ENCODE measurements at places on chromosomes 7 and 10.

- ATAC-seq = no peak
These were observed 481.6 kb upstream of the LRRN3 start for GRCh38 chr7:110609336-110609735.

- no peak for ATAC-seq
These were observed 217.8 kb downstream of the PTPRN2 start for GRCh38 chr7:158369866-158370265.

DNA sequence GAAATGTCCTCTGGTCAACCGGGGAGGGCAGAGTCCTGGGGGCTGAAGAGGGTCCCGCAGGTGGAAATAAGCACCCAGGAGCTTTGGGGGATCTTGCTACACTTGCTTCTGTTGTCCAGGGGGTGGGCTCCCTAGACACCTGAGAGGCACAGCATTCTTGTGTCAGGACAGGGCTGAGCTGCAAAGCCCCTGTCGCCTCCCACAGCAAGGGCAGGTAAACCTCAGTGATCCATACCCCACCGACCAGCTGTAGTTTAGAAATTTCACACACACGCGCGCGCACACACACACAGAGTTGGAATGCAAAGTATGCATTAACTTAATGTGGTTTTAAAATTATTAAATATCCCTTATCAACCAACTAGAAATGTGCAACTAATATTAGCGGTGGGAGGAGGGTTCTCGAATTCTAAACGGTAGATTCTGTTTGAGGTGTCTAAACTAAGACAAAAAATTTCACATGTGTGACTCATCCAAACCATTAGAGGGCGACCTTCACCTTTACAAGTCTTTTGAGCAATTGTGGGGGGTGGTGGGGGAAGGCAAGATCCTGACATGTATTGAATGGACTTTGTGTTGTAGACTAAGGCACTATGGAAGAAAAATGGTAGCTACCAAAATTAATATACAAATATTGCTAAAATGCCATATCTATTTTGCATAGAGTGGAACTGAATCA, 34.3 kb upstream of the PTF1A start:
- ATAC-seq = peak; percentile 49

DNA sequence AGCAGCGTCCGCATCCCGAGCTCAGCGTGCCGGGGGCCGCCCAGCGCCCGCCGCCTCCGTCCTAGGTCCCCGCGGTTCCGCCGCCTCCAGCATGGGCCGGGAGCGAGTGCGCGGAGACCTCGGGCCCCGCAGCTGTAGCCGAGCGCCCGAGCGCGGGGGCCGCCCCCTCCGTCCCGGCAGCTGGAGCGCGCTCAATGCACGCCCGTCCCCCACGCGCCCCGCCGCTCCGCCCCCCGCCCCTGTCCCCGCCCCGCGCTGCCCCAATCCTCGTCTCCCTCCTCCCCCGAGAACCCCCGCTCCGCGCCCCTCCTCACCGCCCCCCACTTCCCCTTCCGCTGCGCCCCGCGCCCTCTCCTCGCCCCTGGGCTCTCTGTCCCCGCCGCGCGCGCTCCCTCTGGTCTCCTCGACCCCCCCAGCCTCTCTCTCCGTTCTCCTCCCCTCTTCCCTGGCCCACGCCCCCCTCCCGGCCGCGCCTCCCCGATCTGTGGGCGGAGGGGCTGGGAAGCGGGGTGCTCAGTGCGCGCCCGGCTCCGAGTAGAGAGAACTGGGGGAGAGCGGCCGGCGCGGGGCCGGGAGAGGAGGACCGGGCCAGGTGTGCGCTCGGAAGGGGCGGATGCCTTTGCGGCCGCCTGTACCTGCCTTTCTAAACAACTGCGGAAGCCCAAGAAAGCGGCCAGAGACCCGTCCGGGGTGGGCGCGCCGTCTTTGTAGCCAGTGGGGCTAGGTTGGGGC, at the start of gene VIPR2:
VIPR2 (minus strand) TSS at position 110 of the 732 bp plus-strand sequence; CDS start at position 14, 96 bp downstream.
- ATAC-seq = peak; percentile 45

- ATAC-seq = no peak
These were observed 21.9 kb downstream of the EIF3B start for GRCh38 chr7:2376351-2377154.

GRCh38 chr7:142754681-142755575, 5.7 kb downstream of the PRSS1 start:
- no peak for ATAC-seq

DNA sequence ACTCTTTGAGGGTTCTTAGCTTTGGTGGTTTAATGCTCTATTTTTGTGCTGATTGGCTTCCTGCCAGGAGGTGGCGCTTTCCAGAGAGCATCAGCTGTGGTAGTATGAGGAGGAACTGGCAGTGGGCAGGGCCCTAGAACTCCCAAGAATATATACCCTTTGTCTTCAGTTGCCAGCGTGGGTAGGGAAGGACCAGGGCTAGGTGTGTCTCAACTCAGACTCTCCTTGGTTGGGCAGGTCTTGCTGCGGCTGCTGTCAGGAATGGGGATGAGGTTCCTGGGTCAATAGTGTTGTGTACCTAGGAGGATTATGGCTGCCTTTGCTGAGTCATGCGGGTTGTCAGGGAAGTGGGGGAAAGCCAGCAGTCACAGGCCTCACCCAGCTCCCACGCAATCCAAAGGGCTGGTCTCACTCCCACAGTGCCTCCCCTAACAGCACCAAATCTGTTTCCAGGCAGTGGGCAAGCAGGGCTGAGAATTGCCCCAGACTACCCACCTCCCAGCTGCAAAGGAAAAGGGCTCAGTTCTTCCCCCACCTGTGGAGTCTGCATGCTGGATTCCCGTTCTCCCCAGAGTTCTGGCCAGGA, 191.5 kb downstream of the PHTF2 start:
- no peak for ATAC-seq

GRCh38 chr7:46979439-46979838, 602.5 kb downstream of the TNS3 start:
- ATAC-seq = no peak

DNA sequence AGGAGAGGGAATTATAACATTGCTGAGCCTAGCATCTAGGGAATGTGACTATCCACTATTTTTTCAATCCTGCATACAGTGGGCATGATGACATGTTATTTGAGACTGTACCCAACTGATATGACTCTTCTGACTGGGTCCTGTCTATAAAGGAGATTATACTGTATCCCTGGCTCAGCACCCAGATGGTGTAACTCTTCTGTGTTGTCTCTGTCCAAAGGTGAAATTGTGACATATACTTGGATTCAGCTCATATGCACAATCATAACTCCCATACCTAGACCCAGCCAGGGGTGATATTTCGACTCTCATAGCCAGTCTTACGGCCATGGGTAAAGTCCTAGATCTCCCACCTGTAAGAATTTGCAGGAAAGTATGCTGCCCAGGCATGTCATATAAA, 59.3 kb downstream of the ZNF736 start:
- ATAC-seq = no peak
